Activated CD8-positive, alpha-beta memory T cell treated with anti-CD3 and anti-CD28 coated beads for 1 hour (primary cell): ENCODE measurements at places on chromosomes 1 and 21.

- DNase-seq = no peak
Measured at GRCh38 chr1:161162806-161163205, 3.4 kb upstream of the PPOX start.

DNA sequence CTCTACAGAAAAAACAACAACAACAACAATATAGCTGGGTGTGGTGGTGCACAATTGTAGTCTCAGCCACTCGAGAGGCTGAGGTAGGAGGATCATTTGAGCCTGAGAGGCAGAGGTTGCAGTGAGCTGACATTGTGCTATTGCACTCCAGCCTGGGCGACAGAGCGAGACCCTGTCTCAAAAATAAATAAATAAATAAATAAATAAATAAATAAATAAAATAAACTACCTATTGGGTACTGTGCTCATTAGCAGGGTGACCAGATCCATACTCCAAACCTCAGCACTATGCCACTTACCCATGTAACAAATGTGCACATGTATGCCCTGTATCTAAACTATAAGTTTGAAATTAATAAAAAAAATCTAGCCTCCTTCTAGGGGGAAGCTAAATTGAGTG lies 369.4 kb upstream of the AJAP1 start:
- DNase-seq = no peak

DNA sequence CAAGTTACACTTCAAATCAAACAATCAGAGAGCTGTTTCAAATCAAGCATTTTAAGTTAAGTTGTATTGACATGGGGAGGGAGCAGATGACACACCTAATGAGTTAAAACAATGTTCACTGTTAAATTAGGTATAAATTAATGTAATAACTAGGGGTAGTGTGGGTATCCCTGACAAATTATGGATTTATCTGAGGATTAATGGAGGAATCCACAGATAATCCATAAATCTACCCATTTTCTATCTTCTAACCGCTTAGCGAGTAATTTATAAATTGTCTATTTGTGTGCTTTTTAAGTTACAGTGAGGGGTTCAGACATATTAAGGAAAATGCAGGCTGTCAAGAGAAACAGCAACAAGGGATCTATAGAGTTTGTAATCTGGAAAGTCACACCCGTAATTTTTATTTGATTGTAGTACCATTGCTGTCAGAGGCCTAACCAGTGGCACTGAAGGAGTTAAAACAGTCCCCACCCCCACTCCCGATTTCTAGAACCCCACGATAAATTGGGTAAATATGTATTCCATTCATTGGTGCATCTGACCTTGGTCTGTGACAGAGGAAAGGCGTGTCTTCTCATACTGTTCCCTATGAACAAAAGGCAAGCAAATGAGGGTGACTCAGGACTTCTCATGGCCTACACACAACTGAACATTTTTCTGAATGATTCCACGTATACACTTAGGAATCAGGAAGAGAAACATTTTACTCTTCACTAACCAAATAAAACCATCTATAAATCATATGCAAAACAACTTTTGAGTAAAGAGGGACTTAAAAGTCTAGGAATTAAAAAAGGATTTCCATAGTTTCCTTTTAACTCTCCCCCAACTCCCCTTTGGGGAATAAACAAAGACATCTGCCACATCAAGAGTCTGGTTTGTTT lies 7.4 kb downstream of the IRF2BP2 start:
- no peak for DNase-seq

DNA sequence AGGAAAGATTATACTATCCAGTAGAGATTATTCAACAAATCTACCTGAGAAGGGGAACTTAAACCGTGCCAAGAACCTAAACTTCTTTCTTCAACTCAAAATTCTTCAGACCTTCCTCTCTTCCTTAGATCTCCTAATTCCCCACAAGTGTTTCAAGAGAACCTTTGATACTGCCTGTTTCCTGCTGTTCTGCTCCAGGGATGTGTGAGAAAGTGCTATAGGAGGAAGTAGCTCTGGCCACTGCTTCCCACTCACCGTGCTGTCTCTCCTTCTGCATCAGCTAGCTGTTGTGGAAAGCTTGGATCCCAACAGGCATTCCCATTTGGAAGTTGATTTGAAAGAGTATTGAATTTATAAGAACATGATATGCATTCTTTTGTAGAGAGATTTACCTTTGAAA lies 4.5 kb upstream of the NOS1AP start:
- DNase-seq = no peak

DNA sequence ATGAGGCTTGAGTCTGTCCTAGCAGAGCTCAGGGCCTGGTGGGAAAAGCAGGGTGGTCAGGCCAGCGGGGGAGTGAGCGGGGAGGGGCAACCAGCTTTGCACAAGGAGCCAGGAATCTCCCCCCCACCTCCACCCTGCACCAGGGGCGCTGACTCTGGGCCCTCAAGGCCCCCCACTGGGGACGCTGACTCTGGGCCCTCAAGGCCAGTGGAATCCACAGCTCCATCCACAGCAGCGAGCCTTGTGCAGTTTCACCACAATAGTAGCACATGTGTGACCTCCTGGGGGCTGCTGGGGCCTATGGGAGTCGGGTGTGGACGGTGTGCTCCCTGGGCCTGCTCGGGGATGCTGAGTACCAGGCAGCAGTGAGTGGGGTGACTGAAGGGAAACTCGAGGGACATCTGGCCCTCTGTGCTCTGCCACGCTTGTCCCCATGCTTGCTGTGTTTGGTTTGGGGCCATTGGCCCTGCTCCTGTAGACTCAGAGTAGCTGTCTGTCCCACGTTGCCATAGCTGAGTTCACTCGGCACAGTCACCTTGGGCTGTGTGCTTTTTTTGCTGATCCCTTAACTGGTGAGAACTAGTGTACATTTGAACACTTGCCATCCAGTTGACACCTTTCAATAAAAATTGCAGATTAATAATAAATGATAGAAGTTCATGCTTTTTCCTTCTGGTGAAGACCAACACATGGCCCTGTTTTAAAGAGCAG lies 89.2 kb downstream of the ADARB1 start:
- no peak for DNase-seq

DNA sequence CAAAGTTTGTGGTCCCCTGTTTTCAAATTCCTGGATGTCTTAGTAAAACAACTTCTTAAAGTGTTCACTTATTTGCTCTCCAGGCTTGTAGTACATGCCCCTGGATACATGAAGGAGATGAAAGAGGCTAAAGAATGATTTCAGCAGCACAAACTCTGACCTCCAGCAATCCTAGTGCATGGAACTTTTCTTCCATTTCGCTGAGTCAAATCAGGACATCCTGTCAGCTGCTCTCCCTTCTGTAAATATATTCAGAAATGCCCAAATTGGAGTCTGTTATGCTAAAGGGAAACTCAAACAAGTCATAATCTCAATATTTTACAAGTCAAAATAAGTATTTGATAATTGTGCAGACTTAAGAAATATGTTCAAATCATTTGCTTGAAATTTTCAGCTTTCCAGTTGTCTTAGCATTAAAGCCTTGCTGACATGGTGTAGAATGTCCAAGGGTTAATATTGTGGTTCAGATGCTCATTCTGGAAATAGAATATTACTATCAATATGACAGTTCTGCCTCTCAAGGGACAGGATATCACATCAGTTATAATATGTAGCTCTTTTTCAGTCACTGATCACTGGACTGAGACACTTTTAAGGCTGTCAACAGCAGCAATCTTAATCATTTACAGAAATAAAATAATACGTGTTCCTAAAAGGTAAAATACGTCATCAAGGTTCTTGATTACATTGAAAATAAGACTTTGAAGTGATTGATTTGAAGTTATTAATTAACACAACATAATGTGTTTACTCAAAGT lies 1157.3 kb downstream of the PLA2G4A start:
- no peak for DNase-seq

GRCh38 chr1:76865696-76866286 lies 1.5 kb upstream of the ST6GALNAC5 start:
- DNase-seq = no peak

DNA sequence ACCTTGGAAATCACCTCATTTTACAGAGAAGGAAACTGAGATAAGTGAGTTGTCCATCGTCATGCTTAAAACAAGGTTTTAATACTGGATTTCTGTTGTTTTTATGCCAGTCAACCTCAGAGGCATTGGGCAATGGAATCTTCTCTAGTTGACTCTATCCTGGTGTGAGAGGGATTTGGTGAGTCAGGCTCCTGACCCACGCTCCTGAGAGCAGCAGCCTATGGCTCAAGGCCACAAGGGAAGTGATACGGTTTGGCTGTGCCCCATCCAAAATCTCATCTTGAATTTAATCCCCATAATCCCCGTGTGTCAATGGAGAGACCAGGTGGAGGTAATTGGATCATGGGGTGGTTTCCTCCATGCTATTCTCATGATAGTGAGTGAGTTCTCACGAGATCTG lies 90.1 kb downstream of the TLR5 start:
- DNase-seq = no peak

GRCh38 chr1:97160818-97161217 lies 439.2 kb downstream of the PTBP2 start:
- no peak for DNase-seq

GRCh38 chr1:207812778-207813511 lies 61.1 kb downstream of the CD46 start:
- no peak for DNase-seq

GRCh38 chr1:225230483-225230882 lies 197.4 kb downstream of the LBR start:
- no peak for DNase-seq

- DNase-seq = no peak
Measured at GRCh38 chr21:42027822-42028765, 17.9 kb upstream of the ZBTB21 start.

- DNase-seq = no peak
Measured at GRCh38 chr1:221309723-221310122, 430.5 kb downstream of the HLX start.

- no peak for DNase-seq
Measured at GRCh38 chr1:173870252-173871075, 2.3 kb downstream of the ZBTB37 start.

DNA sequence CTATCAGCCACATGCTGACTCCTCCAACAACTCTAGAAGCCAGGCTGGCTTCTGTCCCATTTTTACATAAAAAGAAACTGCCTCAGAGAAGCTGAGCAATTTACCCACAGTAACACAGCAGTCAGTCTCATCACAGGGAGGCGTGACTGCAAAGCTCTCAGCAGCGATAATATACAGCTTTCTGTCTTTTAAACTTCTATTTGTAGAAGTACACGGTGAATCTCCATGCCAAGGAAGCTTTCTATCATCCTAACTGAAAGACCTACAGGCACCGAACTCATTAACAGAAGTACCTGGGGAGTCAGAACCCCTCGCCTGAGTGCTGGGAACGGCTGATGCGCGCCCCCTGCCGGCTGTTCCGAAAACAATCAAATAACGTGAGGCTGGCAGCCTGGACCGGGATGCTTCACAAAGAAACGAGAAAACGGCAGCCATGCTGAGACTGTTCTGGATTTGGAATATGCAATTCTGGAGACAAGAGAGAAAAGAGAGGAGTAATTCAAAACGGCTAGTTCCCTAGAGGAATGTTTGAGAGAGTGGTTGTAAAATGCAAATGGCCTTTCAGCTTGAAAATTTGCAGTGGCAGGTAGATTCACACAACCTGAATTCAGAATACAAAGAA lies 43.5 kb upstream of the RAB4A start:
- peak; percentile 77 for DNase-seq

DNA sequence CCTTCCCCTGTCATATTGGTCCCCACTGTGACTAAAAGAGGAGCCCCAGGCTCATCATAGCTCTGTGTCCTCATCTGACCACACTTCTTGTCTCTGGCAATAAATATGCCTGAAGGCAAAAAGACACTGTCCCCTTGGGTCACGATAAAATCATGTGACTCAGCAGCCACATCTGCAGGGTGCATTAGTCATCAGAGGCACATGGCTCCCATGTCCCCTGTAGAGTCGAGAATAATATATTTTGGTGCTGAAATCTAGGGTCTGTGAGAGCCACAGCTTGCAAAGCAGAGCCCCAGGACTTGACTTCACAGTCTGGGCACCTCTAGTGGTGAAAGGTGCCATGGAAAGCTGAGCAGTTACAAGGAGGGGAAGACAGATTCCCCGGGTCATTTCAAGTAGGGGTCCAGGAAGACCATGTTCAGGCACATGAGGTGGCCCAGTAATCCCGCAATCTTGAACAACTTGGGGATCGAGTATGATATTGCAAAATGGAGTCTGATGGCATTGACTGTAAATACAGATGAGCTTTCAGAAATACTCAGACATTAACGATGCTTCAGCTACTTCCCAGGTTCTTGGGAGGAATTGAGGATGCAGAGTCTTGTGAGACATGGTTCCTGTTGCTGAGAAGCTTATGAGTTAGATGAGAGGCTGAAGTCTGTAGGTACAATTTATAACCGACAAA lies 68.6 kb downstream of the SLC35F3 start:
- DNase-seq = no peak

- no peak for DNase-seq
Measured at GRCh38 chr1:188027613-188028012, 1198.9 kb downstream of the PLA2G4A start.
